ENCODE measurements at places on chromosomes 3 and 15. TPM values are rescaled to one million over a fixed set of nuclear protein-coding genes. Genes with fewer than 3 reads are reported as not detected.

PLA2G4D gene
- not detected for total RNA-seq

EXD1 gene
- total RNA-seq = 0.32 TPM

GTF2E1 gene
- total RNA-seq = 11.9 TPM

MITF gene
- not detected for total RNA-seq

LRRC31 gene
- not detected for total RNA-seq

ADGRG7 gene
- not detected for total RNA-seq

CELF6 gene
- 0.48 TPM for total RNA-seq

GOLGA6L7 gene
- total RNA-seq = not detected

INSYN1 gene
- total RNA-seq = not detected

RFC4 gene
- 121 TPM for total RNA-seq

CX3CR1 gene
- 0.23 TPM for total RNA-seq

CACNA2D2 gene
- 3.0 TPM for total RNA-seq

SEMA3F gene
- 0.54 TPM for total RNA-seq

GOLGA8Q gene
- 0.59 TPM for total RNA-seq

TFDP2 gene
- 28.5 TPM for total RNA-seq

DUOX2 gene
- 0.16 TPM for total RNA-seq

- no peak for DNase-seq
Observed at GRCh38 chr3:172246107-172246844, 202.0 kb downstream of the GHSR start.

- no peak for DNase-seq
Observed at GRCh38 chr3:50913260-50913659, 238.5 kb downstream of the DOCK3 start.

DNA sequence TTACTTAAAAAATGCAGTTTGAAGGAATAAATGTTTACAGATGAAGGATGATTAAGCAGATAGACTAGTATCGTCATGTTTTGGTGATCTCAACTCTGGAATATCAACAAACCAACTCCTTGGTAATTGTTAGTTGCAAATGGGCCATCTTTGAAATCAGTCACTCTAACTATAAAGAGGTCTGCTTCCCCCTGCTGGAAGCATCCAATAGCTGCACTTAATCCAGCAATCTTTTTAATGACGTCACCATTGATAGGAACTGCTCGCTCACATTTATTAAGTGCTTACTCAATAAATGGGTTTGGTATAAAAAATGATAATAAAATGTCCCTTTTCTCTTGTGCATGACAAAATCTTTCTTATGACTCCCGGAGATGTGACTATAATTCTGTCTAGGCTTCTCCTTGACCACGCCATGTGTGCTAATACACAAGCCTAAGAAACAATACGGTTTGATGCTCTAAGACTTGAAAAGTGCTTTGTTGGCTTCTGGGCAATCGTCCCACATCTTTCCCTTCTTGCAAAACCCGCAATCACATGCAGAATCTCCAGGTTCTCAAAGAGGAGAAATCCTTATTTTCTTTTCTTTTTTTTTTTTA, 227.6 kb upstream of the POU1F1 start:
- DNase-seq = no peak

- DNase-seq = no peak
Observed at GRCh38 chr15:91264651-91265351, 164.7 kb downstream of the SV2B start.

- DNase-seq = no peak
Observed at GRCh38 chr3:28867836-28868235, 413.0 kb upstream of the RBMS3 start.

DNA sequence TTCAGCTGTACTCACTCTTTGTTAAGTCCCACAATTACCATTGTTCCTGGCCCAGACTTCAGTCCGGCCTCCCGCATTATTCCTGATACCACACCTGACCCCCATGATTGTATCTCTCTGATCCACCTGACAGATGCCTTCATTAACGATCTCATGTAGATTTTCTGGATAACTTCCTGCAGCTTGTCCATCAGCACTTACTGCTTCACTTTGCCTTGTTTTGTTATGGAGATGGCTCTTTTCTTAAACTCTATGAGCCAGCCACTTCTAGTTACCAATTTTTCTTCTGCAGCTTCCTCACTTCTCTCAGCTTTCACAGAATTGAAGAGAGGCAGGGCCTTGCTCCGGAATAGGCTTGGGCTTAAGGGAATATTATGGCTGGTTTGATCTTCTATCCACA, 1044.2 kb downstream of the PLOD2 start:
- DNase-seq = no peak

GRCh38 chr3:66469220-66469640, 31.6 kb downstream of the LRIG1 start:
- no peak for DNase-seq

DNA sequence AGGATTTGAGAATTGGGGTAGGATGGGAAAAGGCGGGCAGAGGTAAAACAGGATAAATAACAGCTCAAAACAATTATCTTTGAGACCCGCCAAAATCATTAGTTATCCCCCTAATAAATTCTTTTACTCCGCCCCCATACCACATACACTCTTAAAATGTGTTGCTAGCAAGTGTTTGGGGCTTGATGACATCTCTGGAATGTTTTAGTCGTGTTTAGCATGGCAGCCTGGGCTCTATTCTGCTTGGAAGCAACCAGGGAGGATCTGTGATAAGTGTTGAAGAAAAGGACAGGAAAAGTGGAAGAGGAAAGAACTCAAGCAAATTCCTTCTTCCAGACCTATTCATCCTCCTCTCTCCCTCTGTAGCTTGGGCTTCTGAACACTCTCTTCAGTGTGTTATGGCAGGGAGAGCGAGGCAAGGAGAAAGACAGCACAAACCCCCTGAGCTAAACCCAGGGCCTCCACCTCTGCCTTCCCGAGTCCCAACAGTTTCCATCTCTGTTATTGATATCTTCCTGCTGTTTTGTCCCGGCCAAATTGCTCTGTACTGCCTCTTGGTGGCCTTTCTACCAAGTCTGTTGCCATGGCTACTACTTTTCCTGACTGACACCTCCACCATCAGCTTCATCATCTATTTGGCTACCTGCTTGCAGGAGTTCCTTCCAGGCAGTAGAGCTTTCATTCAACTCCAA, 135.8 kb downstream of the RPL22L1 start:
- no peak for DNase-seq

- no peak for DNase-seq
Observed at GRCh38 chr3:77682162-77682561, 642.3 kb downstream of the ROBO2 start.

DNA sequence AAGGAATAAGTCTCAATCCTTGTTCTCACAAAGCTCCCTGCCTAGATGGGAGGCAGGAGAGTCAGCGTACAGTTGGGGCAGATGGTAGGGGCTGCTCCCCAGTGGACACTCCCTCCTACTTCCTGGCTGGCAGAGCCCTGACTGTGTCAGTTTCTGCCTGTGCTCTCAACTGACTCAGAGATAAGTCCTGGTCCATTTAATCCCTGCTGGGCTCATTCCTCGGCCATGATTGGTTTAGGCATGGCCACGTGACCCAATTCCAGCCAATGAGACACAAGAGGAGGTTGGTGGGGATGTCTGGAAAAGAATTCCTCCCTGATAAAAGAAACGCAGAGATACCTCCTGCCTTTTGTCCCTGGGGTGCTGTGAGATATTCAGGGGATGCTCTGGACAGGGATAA, 118.1 kb upstream of the SLC6A11 start:
- no peak for DNase-seq

DNA sequence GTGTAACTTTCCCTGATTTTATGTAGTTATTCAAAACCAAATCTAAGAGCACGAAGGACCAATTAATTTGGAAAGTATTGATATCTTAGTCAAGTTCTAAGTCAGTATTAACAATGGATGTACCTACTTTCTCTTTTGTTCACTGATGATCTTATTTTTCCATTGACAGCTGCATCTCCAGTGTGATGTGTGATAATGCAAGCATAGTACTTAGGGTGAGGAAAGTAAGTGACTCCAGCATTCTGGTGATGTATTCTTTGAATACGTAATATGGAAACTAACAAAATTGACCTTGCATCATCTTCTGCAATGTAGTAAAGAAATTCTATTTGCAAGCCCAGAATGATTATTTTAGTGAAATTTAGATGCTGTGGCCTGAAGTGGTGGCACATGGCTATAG, 22.4 kb downstream of the FBXW12 start:
- no peak for DNase-seq

GRCh38 chr3:80308637-80309036, 540.8 kb upstream of the ROBO1 start:
- no peak for DNase-seq

DNA sequence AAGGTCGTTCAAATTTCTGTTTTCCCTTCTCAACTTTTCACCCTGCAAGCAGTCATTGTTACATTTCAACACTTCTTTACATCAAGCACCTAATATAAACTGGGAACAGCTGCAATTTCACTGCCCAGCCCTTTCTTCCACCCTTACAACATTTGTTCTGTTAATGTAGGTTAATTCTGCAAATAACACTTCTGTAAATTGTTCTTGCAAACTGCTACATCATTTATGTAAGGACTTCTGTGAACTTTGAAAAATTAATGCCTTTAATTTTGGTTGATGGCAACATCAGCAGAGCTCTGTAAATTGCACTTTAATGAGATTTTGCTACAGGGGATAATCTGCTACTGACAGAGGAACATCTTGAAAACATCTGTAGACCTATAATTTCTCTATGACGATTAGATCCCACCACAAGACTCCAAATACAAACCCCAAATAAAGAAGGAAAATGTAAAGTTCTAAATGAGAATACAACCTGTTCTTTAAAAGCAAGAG, 93.5 kb downstream of the ZIC4 start:
- no peak for DNase-seq

DNA sequence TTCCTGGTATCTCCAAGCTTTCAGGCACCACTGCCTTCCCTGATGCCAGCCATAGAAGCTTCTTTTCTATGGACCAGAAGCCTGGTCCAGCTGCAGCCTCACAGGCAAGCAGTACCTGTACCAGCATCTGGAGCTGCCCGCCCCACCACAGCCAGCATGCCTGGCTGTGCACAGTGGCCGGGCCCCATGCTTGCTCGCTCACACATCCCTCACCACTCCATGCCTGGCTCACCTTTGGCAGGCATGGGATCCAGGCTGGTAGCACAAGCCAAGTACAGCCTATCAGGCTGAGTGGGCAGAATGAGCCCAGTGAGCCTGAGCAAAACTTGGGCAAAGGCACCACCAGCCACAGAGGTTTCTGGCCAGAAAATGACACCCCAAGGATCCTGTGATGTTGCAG, 93.4 kb downstream of the TPRA1 start:
- no peak for DNase-seq

DNA sequence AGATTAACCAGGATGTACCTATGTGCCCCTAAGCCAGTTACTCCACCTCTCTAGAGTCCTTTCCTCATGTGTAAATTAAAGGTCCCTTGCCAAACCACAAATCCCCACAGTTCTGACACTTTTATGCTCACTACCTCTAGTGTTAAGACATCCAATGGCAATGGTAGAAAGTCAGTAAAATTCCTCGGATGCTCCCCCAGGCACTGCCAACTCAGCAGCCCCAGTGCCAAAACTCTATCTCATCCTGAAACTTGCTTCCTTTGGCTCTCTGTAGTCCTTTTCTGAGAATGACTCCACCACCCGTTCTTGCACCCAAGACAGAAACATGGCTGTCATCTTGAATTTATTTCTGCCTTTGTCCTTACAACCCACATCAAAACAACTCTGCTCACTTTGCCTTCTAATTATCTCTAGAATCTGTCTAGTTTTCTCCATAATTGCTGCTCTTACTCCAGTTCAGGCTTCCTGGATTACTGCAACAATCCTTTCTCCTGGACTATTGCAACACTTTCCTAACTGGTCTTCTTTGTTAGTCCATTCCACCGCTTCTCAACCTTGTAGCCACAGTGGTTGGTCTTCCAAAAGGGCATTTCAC, 41.6 kb downstream of the MB21D2 start:
- DNase-seq = no peak

DNA sequence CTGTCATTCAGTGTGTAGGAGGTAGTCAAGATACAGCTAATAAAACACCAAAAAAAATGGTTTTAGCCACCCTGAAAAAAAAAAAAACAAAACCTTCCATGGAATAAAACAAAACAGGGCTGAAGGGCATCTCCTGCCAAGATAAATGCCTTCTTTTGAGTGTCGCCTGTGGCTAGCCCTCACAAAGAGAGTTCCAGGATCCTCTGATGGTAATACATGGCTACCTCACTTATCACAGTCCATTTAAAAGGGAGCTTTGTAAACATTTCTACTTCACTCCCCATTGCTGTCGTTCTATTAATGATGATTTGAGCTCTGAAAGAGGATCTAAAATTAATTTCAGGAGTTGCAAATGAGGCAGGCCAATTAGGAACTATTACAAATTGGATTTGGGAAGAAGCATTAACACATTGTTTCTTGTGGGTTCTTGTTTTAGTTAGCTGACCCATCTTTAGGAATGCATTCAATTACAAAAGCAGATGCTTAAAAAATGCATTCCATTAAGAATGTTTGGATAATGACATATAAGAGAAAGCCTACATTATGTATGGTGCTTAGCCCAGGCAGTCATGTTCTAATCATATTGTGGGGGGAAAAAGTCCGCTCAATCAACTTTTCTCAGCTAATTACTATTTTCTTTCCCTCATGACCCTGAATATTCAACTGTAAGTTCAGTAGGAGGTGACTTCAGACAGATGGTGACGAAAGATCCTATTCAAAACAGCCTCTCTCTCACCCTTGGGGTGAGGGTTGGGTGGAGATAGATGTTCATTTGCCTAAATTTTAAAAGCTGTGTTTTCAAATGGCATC, 255.1 kb upstream of the WNT5A start:
- no peak for DNase-seq

DNA sequence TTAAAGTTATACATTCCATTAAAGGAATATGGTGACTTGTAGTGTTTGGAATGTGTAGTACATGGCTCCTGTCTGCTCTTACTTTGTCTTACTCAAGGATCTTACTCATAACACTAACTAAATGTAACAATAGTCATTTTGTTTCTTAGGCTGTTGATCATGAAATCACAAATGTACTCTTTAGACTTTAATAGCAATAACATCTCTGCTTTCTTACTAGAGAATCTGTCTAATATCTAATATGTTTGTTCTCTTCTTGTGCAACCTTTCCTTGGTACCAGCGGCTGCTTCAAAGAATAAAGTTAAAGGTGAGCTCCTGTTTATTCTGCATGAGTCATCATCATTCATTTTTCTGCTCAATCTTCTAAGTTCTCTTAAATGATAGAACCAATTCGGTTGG, 767.5 kb downstream of the CADM2 start:
- no peak for DNase-seq

GRCh38 chr3:169285057-169286033, 378.2 kb downstream of the MECOM start:
- no peak for DNase-seq

- no peak for DNase-seq
Observed at GRCh38 chr15:53511175-53511574, 248.3 kb downstream of the WDR72 start.

DNA sequence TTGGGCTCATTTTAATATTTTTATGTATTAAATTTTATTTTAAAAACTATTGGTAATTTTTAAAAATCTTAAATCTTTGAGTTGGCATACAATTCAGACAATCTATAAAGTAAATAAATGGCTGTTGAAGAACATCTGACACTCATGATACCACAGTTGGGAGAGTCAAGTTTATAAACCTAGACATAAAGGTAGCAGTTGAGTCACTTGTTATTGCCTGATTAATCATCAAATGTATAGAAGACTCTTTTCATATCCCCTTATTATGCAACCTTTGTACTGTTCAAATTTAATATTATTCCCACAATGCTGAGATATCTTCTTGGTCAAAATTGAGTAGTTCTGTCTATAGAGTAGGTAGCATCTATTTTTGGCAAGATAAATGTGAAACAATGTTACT, 19.6 kb downstream of the PAQR9 start:
- DNase-seq = no peak

Measured in activated naive CD4-positive, alpha-beta T cell treated with anti-CD3 and anti-CD28 coated beads, Interleukin-2, amount 50 U/mL, for 72 hours (primary cell).